ENCODE measurements at places on chromosomes 2 and 18. TPM values are rescaled to one million over a fixed set of nuclear protein-coding genes. Genes with fewer than 3 reads are reported as not detected.

Gene HTRA2
- total RNA-seq, result 52.6 TPM

Gene FOXI3
- total RNA-seq, result not detected

Gene TMEM163
- total RNA-seq, result 0.42 TPM

Gene IL36B
- total RNA-seq, result not detected

Gene ZNF396
- 1.4 TPM for total RNA-seq

Gene ACMSD
- total RNA-seq, result not detected

Gene TPO
- total RNA-seq, result not detected

Gene ADAM17
- total RNA-seq, result 30.3 TPM

Gene YWHAQ
- 208 TPM for total RNA-seq

Gene DAW1
- total RNA-seq, result 0.11 TPM

Gene GBX2
- total RNA-seq, result 1.4 TPM

Gene TTC32
- total RNA-seq, result 9.3 TPM

Gene SMAD4
- total RNA-seq, result 49.0 TPM

Gene FBXO41
- total RNA-seq, result 4.3 TPM

Gene TCF7L1
- not detected for total RNA-seq

Gene MEP1B
- not detected for total RNA-seq

Gene EPB41L5
- total RNA-seq, result 2.4 TPM

Gene OLA1
- total RNA-seq, result 121 TPM

Gene DIS3L2
- 21.4 TPM for total RNA-seq

Gene GPR35
- total RNA-seq, result 0.16 TPM
